DMS153 (cell line): ENCODE measurements at places on chromosomes 13 and 19.

- no peak for DNase-seq
These were observed 410 bp downstream of the PIN1 start for GRCh38 chr19:9835507-9835949.

DNA sequence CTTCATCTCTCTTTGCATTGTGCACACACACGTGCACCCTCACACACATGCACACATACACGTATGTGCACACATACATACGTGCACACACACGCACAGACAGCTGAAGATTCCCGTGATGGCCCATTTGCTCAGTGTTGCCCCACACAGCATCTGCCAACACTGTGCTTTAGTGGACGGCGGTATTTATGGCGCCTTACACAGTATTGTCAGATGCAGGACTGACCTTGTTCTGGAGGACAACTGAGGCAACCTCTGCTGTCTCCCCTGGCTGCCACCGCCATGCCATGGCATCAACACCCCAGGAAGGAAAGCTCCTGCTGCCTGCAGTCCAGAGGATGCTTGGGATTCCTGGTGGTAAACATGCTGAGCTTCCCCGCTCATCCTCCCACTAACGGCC lies 316.4 kb downstream of the TEX29 start:
- no peak for DNase-seq

GRCh38 chr13:113832205-113832604 lies 31.7 kb downstream of the GAS6 start:
- no peak for DNase-seq

DNA sequence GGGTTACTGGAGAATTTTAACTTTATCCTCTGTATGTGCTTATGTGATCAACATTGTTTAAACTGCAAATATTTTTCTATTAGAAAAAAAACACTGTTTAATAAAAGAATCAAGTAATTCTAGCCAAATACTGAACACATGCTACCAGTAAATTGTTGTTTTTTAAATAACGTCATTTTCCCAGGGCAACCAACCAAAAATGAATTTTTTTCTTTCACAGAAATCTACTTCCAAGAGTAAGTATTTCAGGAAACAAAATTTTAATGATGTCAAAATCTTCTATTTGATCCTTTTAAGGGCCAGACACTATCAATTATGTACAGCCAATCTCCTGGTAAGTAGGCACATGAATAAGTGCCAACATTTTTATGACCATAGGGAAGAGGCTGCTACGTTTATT lies 57.1 kb downstream of the TUBGCP3 start:
- DNase-seq: no peak

- no peak for DNase-seq
These were observed 17.7 kb downstream of the TMEM272 start for GRCh38 chr13:51827254-51827653.

DNA sequence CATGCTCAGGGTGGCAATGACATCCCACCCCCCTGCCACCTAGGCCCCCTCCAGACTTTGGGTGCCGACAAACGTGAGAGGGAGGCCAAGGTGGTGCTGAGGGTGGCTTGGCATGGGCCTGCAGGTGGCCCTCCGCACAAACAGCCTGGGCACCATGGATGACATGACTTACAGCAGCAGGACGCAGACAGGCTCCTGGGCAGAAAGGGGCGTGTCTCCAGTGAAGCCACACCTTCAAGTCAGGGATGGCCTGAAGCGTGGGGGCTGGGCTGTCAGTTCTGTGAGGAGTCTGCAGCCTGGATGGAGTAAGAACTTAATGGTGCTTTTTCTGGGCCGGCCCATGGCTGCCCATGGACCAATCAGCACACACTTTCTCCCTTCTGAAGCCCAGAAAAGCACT lies 25.3 kb downstream of the POMP start:
- no peak for DNase-seq

- no peak for DNase-seq
These were observed 790.3 kb downstream of the SLITRK5 start for GRCh38 chr13:88461272-88462009.

DNA sequence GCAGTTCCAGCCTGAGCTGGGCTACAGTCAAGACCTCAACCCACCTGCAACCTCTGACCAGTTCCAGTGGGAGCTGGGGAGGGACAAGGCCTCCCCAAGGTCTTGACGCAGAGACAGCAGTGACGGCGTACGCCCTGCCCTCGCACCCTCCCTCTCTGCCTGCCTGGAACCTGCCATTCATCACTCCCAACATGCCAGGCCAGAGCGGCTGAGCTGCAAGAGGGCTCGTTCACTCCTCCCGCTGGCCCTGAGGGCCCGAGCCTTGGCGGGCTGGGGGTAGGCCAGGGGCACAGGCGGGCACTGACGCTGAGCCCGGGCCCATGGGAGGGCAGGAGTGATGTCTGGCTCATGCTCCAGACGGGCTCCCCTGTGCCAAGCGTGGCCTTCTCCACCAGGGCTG lies 8.2 kb downstream of the NDUFA11 start:
- no peak for DNase-seq

- no peak for DNase-seq
These were observed 10.3 kb downstream of the ELAVL1 start for GRCh38 chr19:7994928-7995809.

DNA sequence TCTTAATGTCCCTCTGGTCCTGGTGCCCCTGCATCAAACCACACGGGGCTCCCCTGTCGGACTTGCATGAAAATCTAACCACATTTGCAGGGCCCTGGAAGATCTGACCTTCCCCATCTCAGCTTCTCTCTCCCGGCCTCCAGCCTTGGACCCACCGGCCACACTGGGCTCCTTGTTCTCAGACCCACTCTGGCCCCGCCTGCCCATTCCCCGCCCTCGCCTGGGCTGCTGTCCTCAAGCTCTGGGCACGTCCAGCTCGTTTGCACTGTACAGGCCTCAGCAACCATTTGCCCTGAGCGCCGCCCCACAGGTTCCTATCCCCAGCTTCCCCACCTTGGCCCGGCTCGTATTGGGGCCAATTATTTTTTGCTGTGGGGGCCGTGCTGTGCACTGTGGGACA lies 10.5 kb downstream of the MYO9B start:
- no peak for DNase-seq

GRCh38 chr13:99990126-99990977 lies 8.8 kb downstream of the ZIC2 start:
- DNase-seq: no peak

DNA sequence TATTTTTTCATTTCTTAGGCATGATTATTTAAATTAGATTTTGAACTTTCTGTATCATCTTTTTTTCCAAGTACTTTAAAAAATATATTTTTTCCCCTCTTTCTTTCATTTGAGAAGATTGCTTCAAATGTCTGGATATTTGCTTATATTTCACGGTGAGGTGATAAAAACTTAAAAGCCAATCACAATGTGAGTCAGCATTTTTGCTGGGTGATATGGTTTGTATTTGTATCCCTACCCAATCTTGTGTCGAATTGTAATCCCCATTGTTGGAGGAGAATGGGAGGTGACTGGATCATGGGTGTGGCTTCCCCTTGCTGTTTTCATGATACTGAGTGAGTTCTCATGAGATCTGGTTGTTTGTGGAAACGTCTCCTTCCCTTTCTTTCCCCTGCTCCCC lies 320.5 kb downstream of the OXGR1 start:
- no peak for DNase-seq

DNA sequence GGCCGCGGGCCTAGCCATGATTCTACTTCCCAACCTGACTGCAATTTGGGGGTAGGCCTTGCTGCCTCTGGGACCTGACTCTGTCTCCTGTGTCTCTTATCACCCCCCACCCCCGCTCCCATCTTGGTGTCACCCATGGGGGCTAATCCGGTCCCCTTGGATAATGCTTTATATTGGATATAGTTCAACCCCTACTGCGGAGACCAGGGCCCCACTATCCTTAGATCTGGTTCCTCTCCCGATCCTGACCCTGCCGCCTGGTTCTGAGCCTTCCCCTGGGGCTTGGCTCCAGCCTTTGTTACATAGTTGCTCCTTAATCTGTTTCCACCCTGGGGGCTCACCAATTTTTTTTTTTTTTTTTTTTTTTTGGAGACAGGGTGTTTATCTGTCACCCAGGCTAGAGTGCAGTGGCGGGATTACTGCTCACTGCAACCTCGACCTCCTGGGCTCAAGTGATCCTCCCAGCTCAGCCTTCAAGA lies 1.3 kb downstream of the BLOC1S3 start:
- DNase-seq: no peak

DNA sequence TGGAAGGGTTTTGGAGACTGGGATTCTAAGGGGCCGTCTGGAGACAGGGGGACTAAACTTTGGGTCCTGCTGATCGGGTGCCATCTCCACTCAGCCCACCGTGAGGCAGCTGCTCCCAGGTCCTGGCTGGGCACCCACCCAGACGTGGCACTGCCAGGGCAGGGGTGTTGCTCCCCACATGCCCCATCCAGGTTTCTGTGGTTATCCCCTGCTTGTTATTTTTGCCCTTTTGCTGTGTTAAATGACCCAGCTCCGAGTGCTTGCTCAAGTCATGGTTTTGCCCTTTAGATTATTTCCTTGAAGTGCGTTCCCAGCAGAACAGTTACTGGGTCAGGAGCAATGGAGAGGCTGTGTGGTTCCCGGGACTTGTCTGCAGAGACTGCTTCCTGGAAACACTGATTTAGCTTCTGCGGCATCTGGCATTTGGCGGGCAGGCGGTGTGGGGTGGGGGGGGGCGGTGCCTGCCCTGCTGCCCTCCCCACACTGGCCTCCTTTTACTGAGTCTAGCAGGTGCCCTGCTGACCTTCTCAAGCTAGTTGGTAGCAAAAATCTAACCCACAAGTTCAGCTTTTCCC lies 1.9 kb downstream of the RAB11B start:
- DNase-seq: no peak

DNA sequence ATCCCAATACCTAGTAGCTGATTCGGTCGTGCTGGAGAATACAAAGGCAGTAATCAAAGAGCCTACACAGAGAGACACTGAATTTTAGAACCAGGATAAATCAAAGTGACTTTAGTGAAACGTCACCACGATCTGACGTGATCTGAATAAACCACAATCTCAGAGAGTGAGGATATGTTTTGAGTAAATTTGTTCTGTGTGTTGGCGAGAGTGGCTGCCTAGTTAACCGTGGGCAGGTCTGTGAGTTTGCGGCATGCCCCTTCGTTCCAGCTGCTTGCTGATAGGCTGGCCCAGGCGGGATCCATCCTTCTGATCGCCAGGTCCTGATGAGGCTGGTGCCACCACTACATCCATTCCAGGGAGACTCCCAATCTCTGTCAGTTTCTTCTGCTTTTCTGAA lies 40.4 kb downstream of the LRCH1 start:
- DNase-seq: no peak

DNA sequence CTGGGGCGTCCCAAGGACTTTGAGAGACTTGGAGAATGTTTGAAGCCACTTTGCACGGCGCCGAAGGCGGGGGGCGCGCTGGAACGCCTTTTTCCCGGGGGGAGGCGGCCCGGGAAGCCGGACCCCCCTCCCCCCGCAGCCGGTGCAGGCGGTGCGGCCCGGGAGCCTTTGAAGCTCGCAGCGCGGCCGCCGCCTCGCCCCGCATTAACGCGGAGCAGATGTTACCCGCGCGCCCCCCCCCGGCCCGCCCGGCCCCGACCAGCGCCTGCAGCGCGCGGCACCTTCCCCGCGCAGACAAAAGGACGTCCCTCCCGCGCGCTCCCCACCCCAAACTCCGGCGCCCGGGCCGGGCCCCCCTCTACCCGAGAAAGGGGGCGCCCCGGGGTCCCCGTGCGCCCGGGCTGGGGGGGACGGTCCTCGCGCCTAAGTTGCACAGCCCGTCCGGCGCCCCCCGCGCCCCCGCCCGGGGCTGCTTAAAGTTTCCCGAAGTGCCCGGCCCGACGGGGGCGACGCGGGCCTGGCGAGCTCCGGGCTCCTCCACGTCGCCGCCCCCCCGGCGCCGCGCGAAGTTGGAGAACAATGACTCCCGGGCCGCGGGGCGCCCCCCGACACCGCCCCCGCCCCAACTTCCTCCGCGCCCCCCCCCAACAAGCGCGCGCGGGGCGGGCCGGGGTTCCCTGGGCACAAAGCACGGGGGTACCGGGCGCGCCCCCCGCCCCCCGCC lies 685 bp downstream of the TCF3 start:
- DNase-seq: no peak

DNA sequence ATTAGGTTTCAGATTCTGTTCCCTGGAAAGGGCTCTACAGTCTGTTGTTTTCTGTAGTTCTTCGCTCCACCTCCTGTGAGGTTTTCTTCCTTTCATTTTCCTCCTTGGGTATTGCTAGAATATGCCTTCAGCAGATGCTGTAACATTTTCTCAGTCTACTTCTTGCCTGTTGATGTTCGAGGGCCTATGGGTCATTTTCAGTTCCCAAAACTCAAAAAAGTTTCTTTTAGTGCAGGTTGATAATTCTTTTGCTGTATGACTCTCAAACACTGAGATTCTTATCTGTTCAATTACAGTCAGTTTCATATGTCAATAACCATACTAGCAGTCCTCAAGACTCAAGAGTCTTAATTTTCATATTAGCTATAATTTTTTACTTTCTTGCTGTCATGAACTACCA lies 268.3 kb downstream of the RFC3 start:
- DNase-seq: no peak

DNA sequence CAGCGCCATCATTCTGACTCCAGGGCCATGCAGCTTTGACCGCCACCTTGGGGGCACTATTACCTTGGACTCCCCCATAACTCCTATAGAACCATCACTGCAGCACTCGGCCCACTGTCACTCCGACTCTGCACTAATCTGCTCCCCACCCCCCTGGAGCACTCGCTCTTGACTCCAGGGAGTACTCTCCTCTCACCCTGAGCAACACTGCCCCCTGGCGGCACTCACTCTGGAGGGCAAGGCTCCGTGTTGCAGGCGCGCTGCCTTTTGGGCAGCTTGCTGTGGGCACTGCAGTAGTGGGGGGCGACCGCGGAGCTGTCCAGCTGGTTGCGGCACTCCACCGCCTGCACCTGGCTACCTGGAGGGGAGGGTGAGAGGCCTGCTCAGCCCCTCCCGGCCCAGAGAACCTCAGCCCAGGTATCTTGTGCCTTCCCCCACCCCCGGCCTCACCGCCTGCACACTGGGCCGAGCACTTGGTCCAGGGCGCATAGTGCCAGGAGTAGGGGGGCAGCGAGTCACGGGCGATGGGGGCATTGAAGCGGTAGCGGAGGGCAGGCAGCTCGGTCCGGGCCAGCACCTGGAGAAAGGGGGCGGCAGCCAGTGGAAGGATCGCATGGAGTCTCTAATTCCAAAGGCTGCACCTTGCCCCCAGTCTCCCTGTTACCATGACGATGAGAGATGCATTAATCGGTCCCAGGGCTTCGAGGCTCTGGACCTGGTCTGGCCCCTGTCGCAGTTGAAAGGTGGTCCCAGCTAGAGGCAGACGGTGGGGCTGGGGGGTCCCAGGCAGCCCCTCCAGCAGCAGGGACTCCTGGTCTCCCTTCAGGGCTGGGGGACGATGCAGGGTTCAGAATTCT lies 8.9 kb upstream of the MYO1F start:
- no peak for DNase-seq

DNA sequence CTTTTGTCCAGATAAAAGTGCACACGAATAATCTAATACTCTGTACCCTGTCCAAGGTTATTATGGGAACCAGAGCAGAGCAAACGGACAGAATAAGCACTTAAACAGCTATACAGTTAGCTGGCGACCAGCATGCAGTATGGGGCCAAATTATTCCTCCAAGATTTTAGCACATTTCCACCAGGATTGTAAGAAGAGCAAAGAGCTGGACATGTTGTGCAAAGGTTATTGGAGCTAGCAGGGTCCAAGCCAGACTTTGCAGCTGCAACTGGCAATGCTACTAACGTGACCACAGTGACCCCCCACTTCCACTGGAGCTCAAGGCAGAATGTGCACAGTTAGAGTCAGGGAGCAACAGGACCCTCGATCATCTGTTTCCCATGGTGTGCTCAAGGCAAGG lies 89.9 kb downstream of the COL4A1 start:
- no peak for DNase-seq
